T follicular helper cell (primary cell): ENCODE measurements at places on chromosomes 5 and 9.

DNA sequence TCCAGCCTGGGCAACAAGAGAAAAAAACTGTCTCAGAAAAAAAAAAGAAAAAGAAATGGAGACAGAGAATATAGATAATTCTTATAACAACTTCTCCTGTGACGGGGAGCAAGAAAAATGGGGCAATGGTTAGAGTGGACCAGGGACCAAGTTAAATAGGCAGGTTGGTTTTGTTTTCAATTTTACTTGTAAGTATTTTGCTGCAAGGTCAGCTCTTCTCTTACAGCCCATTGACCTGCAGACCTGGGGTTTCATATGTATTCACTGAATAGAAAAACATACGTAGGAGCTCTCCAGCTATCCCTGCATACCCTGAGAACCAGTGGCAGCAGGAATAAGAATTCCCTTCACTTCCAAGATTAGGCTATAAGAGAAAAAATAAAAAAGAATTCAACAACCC is 29.2 kb upstream of the IL13 start:
- DNase-seq = no peak

DNA sequence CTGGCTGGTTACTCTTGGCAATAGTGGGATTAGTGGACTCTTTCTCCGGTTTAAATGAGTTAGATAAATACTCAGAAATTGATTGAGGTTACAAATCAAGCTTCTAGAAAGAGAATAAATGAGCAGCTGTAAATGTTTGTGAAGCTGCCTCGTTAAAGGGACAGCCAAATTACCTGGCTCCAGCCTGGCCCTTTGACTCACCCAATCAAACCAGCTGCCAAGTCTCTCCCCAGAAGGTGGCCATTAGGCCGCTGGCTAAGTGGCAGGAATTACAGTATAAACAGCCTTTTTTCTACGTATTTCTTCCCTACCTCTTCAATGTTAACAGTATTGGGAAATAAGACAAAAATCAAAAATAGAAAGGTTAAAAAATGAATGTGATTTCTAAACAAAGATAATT is 46.0 kb upstream of the SRFBP1 start:
- no peak for DNase-seq

DNA sequence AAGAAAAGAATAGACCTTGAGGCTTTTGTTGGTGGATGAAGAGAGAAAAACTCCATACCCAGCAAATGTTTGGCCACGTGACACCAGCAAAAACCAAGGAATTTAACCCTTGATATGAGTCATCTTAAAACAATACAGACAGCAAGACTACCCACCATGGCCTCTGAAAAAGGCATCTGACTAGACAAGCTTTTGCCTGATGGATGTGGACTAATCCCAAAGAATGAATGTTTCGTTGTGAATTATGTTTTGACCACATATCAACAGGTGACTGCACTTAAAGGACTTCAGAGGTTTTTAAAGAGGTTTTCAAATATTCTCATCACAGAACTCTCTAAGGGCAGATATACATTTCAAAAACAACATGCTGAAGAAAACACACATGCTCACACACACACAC is 33.0 kb upstream of the SLC1A3 start:
- DNase-seq = no peak

GRCh38 chr5:57174890-57175510 is 1.1 kb downstream of the GPBP1 start:
- no peak for DNase-seq

GRCh38 chr5:58759745-58760144 is 176.9 kb downstream of the RAB3C start:
- no peak for DNase-seq

DNA sequence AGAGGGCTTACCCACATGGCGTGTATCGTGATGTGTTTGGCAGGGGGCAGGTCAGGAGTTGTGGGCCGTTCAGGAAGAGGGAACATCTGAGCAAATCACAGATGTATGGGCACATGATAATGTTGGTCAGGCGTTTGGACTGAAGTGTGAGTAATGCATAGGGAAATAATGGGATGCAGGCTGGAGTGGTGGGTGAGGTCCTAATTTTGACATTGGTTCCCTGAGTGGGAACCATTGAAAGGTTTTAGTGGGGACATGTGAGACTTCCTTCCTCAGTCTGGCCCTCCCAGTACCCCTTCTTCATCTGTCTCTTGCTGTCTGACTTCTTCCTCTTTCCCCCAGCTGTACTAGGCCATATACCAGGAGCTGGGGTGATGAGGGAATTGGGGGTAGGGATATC is 7.6 kb downstream of the OTULIN start:
- DNase-seq = no peak

DNA sequence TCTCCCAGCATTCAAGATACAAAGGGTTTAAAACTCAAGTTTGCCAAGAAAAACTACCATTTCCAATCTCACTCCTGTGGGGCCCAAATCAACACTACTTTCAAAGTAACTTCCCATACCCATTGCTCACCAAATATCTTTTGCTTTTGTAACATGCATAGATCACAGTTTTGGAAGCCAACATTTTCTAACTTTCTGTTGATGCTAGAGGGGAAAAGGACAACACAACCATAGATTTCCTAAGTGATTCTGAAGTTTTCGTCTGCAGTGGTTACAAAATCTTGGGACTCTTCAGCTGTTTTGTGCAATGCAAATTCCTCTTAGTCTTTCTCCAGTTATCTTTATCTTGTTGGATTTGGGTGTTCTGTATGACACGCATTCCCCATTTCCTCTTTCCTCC is 94.1 kb upstream of the PAPPA start:
- no peak for DNase-seq

- no peak for DNase-seq
Observed at GRCh38 chr9:115976781-115977180, 176.8 kb upstream of the PAPPA start.

GRCh38 chr5:140969880-140970279 is 3.6 kb downstream of the PCDHAC2 start:
- no peak for DNase-seq

- no peak for DNase-seq
Observed at GRCh38 chr9:116190637-116191396, 37.2 kb downstream of the PAPPA start.

GRCh38 chr5:68375540-68375939 is 160.0 kb downstream of the PIK3R1 start:
- no peak for DNase-seq

DNA sequence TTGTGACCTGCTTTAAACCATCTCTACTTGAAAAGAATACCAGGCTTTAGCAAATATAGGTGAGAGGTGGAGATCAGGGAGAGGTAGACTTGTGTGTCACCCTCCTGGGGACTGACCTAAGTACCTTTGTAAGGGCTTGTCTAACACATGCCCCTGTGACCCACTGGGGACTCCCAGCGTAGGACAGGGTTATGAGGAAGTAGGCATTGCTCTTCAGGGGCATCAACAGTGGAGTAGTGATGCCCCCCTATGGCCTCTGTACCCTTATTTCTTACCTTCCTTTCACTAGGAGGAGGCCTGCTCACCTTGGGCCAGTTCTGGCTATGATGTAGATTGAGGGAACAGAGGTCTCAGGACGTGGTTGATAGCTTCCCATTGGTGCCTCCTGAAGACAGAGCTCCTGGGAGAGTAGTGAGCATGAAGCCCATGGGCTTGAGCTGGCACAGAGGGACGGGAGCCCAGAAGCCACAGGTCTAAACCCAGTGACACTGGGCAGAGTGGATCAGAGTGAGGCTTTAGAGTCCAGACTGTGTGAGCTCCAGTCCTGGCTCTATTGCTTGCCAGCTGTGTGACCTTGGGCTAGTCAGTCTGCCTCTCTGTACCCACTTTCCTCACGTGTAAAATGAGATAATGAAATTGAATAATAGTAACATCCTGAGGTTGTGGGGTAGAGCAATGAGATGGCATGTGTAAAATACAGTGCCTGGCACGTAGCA is 191.7 kb downstream of the AOPEP start:
- DNase-seq = no peak

GRCh38 chr5:80266566-80266965 is 10.7 kb upstream of the SERINC5 start:
- DNase-seq = no peak

- no peak for DNase-seq
Observed at GRCh38 chr5:20420991-20421595, 433.1 kb upstream of the CDH18 start.

- no peak for DNase-seq
Observed at GRCh38 chr5:79774171-79774854, 84.7 kb downstream of the CMYA5 start.

- no peak for DNase-seq
Observed at GRCh38 chr5:148416921-148417320, 33.2 kb downstream of the FBXO38 start.

GRCh38 chr5:119019949-119020348 is 31.6 kb upstream of the DTWD2 start:
- DNase-seq = no peak

DNA sequence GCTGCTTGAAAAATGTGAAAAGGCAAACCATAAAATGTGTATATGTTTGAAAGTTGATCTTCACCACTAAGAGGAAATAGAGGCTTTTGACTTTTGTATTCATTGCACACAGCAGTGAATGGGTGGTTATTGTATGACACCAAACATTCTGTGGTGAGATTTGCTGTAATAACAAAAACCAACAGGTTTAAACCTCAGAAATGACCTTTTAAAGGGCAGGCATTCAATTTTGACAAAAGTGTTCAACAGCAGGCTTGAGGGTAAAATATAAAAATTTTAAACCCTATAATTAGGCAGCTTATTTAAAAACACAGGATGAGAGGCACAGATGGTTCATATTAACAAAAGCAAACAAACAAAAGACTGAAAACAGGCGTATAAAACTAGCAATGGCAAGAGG is 128.1 kb upstream of the NUDT12 start:
- DNase-seq = no peak

- DNase-seq = no peak
Observed at GRCh38 chr5:72307573-72307967, 12.5 kb downstream of the MRPS27 start.

DNA sequence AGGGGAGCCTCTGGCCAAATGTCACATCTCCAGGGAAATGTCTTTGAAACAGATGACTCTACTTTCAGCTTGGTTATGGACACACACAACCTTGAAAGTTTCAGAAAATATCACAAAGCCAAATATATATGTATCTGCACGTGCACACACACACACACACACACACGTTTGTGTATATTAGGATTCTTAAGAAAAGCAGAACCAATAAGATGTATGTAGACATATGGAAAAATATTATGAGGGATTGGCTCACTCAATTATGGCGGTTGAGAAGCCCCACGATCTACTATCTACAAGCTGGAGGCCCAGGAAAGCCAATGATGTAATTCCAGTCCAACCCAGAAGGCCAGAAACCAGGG is 194.9 kb downstream of the PALM2AKAP2 start:
- no peak for DNase-seq

DNA sequence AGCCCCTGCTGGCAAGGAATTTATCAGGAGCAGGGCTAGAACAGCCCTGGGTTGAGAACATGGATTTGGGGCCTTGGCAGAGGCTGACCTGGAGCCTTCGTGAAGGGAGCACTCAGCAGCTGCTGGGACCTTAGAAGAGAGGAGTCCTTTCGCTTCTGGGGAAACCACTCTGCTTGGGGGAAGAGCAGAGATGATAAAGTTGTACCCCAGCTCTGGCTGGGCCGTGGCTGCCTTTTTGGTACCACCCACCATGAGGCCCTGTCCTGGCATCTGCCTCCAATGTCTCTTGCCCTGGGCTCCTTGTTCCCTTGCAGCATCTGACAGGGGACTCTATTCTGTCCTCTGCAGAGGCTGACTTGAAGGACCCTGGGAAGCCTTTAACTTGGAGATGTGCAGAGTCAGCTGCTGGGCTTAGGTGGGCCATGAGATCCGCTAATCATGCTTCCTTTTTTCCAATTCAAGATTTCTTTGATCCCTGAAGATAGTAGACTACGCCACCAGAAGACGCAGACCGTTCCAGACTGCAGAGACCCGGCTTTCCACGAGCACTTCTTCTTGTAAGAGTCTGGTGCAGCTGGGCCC is 20.2 kb downstream of the RGS3 start:
- DNase-seq = no peak

DNA sequence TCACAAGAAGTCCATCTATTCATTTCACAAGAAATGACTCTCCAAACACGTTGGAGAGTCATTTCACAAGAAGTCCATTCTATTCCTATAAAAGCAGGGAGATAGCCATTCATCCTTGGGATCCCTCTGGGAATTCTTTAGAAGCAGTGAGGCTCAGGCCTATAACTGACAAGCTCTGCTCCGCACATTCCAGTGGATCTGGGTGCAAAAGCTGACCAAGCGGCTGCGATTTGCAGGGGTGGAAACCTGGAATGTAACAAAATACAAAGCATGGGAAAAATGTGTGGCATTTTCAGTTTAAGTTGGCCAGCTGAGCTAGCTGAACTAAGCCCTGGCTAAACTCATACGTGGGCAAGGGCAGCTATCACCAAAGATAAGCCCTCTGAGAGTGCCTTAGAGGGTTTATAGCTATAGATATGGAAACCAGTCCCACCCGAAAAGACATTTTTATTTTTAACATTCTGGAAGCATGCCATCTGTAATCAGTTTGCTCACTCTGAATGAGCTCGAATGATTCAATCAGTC is 8.7 kb downstream of the TAS2R1 start:
- no peak for DNase-seq

- no peak for DNase-seq
Observed at GRCh38 chr5:168420461-168420860, 65.8 kb upstream of the RARS1 start.

DNA sequence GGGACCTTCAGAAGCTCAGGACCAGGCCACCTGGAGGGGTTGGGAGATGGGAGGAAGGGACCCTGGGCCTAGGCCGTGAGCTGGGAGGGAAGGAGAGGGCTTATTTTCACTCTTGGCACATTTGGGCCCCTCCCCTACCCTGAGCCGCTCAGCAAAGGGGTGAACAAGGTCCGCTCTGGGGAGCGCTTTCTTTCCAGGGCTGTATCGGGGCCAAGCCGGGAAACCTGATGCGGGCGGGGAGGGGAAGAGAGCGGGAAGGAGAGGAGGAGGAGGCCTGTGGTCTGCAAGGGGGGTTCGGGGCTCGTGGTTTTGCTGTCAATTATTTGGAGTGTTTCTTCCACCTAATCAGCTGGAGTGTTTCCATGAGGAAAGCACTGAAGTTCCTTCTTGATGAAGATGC is 62.7 kb upstream of the RXRA start:
- no peak for DNase-seq

DNA sequence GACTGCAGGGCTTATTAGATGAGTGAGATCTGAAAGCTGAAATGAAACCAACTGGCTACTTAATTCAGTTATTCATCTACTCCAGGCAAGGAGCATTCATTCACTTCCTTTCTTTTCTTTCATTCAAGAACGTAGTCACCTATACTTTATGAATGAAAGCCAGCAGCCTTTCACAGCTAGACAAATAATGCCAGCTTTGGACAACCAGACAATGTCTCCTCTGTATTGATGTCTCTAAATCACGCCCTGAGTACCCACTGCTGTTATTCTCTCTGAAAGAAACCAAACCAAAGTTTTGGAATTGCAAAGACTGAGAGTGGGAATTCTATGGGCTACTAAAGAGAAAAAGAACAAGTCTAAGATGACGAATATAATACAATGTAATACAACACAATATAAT is 121.2 kb upstream of the PTPN3 start:
- no peak for DNase-seq

- no peak for DNase-seq
Observed at GRCh38 chr5:104452550-104452949, 890.0 kb upstream of the NUDT12 start.
